ENCODE measurements at places on chromosomes 2 and 18.

DNA sequence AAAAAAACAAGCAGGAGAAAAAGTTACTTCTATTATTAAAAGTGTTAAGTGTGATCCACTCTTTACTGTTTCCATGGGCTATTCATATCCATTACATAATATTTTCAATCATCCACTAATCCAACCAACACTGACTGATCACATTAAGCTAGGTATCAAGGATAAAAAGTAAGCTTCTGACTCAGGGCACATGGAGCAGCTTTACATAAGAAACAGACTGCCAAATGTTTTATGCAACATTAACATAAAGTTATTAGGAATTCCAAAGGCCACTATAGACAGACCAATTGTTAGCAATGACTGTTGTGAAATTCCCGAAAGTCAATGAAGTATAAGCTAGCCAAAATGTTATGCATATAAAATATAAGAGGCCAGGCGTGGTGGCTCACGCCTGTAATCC lies 277.6 kb downstream of the ZEB2 start:
- DNase-seq: no peak

DNA sequence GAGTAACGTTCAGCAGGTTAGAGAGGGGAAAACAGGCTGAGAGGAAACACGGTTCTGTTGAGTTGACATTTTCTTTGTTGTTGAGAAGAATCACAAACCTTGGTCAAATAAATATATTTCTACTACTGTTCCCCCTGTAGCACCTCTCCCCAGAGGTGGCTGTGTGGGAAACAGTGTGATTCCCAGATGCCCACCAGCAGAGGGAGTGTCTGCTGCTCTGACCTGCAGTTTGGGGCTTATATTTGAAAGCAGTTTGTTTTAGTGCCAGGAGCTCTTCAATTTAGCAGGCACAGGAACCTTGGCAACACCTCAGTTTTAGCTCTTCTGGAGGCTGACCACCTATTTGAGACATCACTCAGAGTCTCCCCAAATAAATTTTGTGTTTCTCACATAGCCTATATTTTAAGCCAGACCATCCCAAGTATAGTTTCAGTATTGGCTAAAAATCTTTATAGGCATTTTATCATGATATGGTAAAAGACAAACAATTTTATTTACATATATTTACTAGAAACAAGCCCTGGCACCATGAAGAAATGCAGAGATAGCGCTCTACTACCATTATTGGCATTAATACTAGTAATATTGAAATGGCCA lies 75.7 kb downstream of the PIK3C3 start:
- peak; percentile 26 for DNase-seq

- DNase-seq: no peak
These were observed 216.7 kb downstream of the GBX2 start for GRCh38 chr2:235951493-235951892.

GRCh38 chr2:48795065-48795464 lies 39.5 kb upstream of the LHCGR start:
- no peak for DNase-seq

GRCh38 chr18:3283908-3284307 lies 22.0 kb downstream of the MYL12B start:
- DNase-seq: no peak

DNA sequence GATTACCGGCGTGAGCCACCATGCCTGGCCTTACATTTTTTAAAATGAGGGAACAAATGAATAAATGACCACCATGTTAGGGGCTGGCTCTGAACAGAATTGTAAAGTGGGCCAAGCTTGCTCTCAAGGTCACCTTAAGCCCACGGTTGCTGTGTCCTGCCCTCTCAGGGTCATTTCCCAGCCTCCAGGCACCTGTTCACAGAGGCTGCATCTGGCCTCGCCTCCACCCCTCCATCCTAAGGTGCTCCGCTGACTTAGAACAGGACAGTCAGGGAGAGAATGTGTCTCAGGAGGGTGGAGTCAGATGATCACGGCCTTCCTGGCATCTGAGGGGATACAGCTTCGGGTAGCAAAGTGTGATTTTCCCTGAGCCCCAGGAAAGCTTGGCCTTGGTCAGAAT lies 7.3 kb downstream of the SFTPB start:
- no peak for DNase-seq

DNA sequence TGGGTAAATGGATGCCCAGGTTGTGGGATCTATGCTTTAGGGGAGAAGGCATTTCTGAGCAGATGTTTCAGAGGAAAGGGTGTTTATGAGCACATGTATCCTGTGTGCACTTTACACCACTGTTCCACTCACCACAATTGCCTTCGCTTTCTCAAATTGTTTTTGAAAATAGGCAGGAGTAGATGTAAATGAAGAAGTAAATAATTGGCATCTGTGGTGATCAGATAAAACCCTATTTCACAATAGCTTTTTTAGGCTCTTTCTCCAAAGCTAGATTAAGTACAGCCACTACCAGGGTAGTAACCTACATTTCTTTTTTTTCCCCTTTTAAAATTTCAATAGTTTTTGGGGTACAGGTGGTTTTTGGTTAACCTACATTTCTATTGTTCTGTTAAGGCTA lies 40.6 kb downstream of the TMEM178A start:
- DNase-seq: no peak

DNA sequence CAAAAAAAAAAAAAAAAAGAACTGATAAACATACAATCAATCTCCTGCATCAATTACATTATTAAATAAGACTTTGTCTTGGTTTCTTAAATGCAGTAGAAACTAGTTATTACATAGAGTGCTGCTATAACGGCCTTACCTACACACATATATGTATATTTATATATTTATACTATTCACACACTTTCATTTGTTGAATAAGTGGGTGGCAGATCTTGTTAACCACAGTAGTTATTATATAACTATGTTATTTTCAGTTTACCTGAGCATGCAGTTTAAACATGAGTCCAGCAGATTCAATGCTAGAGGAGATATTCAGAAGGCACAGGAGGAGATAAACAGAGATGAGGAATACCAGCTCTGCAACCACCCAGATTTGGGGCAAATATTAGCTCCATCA lies 81.5 kb upstream of the CD226 start:
- no peak for DNase-seq

DNA sequence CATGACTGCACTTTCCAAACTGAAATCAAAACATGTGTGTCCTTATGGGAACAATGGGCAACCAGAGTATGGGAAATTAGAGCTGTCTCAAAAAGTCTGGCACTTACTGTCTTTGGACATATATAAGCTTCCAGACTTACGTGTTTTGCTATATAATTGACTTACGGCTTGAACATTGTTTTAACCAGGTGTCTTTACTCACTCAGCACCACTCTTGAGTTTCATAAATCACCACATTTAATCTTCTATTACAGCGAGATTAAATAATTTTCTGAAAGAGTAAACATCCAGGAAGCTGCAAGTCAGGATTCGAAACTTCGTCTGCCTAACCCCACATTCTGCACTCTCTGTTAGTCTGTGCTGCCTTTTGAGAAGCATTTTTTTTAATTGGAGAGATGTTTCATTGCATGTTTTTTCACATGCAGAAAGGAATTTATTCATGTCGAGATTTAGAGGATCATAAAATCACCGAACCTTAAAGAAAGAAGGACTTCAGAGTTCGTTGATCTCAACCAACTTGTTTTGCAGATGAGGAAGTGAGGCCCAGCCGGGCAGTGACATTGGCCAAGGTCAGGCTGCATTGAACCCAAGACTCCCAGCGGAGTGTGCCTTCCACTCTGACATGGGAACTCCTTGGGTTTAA lies 137.3 kb downstream of the SETBP1 start:
- no peak for DNase-seq

DNA sequence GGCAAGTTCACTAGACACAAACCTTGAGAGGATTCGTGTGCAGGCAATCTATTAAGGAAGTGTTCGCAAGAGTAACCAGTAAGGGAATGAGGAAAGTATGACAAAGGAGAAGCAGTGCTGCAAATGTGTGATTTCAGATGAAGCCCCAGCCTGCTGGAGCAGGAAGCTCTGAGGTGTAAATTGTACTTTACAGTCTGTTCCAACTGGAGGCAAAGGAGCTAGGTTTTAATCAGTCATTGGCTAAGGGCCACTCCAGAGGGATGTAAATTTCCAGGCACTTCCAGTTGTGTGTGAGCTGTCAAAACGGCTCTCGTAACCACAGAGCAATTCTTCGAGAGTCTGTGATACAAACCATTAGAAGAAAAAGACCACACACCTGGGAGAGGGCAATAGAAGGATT lies 359.5 kb upstream of the FAM98A start:
- DNase-seq: no peak

DNA sequence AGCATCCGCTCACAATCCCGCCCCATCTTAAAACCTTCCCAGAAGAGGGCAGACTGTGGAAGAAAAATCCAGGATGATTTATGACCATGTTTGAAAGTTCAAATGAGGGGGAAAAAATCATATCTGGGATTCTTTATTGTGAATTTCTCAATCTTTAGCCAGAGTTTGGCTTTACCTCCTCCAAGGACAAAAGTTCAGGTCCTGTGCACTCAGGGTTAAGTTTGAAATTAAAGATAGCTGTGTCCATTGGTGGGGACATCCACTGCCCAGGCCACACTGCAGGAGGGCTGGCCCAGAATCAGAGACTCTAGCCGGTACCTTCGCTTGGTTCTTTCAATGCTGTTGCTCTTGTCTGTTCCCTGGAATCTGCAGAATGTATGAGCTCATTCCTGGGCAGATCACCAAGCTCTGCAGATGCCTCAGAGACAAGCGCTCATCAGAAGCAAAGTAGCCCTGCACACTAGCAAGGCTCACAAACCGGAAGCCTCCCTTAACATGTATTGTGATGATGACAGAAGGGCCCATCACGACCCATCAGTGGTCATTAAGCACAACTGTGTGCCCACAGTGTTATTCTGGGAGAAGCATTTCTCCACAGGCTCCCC lies 375.3 kb upstream of the KLHL29 start:
- no peak for DNase-seq

- DNase-seq: no peak
These were observed 84.5 kb downstream of the ZBTB7C start for GRCh38 chr18:48324651-48325050.

DNA sequence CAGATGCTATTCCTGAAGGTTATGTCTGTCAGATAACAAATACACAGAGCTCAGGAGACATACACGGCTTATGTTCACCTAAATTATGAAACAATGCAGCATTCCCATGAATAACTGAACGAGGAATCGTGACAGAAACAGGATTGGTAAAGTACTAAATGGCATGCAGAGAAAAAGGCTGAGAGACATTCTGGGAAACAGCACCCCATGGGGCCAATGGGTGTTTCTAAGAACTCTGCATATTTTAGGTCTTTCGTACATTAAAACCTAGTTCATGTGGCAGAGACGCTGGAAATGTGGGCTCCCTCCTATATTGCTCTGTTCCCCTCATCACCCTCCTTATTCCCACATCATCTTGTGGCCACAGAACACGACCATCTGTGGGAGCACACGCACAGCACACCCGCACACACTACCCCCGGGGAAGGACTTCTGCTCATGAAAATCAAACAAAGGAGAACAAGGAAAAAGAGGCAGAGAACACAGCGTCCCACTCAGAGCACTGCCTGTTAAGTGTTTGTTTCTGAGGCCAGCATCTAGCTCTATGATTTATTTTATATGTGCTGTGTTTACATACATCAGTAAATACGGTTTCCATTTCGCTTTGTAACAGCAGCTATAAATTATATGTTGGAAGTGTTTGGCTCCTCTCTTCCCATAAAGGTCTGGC lies 143.6 kb downstream of the AFF3 start:
- DNase-seq: peak; percentile 51

- no peak for DNase-seq
These were observed 30.4 kb downstream of the TRABD2A start for GRCh38 chr2:84850471-84850870.

GRCh38 chr18:61891894-61892293 lies 913 bp downstream of the RNF152 start:
- DNase-seq: peak; percentile 10

- no peak for DNase-seq
These were observed 149.6 kb downstream of the MYT1L start for GRCh38 chr2:2181493-2181892.

DNA sequence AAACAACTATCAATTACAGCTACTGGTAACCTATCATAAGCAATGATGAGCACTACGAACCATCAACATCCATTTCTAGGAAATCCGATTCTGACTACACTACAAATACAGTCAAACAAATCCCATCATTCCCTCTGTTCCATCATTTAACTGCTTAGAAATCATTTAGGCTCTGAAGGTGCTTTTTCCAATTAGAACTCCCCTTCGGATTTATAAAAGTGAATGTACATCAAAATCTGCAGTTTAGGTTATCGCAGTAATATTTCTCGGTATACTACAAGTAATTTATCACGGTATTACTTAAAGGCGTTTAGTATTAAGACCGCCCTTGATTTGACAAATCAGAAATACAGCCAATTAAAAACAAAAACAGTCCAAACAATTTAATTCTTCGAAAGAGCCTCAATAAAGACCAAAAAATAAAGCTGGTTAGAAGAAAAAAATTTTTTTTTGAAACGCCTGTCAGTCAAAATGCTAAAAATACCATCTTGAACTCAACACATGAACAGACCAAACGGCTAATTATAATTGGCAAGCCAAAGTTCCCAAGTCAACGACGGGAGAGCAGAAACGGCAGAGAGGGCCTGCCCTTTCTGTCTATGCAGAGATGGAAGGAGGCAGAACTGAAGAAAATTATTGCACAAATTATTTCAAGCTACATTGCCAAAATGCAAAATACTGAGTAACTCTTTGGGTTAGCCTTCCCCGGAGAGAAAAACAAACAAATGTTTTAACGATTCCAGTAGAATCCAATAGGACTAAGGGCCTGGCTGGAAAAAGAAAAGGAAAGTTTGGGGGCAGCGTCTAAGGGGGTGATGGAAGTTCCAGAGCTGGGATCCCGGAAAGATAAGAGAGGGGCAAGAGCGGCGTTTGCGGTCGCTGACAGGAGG lies 1.2 kb downstream of the VPS54 start:
- peak; percentile 24 for DNase-seq

GRCh38 chr2:96945014-96945413 lies 41.4 kb downstream of the FAM178B start:
- DNase-seq: no peak

GRCh38 chr2:233088972-233089345 lies 28.8 kb downstream of the INPP5D start:
- no peak for DNase-seq

GRCh38 chr2:182971820-182972547 lies 66.3 kb downstream of the NCKAP1 start:
- no peak for DNase-seq

DNA sequence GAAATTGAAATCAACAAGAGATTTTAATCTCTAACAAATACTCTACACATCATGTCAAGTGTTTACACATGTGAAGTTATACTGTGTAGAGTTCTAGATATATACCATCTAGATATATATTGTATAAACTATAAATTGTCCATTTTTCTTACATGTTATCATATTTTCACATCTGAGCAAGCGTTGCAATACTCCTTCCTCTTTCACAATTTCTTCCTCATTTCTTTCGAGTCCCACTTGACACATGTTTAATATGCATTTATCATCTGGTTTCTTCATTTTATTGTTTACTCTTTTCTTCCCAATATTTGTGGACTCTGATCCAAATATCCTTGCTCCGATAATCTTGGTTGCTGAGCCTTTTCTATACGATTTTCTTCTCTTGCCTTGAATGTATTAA lies 50.2 kb downstream of the UNC80 start:
- DNase-seq: no peak

- DNase-seq: no peak
These were observed 397.2 kb downstream of the TMEM182 start for GRCh38 chr2:103159018-103159417.

Data from NCI-H2227 treated with DMSO at 0.1 percent for 48 hours (cell line).